ENCODE measurements at places on chromosomes 16 and 17.
A peak's percentile ranks its signal among the peaks of the same experiment; 100 is the strongest.

GRCh38 chr16:17023606-17024005 lies 447.2 kb downstream of the XYLT1 start:
- DNase-seq = no peak

GRCh38 chr17:63978272-63979200 lies 5.8 kb upstream of the SCN4A start:
- no peak for DNase-seq

DNA sequence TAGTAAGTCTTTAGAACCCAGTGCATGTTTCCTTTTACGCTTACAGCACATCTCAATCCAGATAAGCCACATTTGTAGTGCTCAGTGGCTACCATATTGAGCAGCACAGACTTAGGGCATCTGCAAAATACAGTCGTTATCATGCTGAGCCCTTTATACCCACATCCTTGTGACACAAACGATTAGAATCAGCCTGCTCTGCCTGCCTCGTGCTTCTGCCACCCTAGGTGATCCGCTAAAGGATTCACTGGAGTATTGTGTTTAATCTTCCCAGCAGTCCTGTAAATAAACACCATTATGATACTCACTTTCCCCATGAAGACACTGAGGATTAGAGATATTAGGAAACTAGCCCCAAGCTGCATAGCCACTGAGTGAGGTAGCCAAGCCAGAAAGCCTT lies 51.3 kb upstream of the FA2H start:
- DNase-seq = no peak

DNA sequence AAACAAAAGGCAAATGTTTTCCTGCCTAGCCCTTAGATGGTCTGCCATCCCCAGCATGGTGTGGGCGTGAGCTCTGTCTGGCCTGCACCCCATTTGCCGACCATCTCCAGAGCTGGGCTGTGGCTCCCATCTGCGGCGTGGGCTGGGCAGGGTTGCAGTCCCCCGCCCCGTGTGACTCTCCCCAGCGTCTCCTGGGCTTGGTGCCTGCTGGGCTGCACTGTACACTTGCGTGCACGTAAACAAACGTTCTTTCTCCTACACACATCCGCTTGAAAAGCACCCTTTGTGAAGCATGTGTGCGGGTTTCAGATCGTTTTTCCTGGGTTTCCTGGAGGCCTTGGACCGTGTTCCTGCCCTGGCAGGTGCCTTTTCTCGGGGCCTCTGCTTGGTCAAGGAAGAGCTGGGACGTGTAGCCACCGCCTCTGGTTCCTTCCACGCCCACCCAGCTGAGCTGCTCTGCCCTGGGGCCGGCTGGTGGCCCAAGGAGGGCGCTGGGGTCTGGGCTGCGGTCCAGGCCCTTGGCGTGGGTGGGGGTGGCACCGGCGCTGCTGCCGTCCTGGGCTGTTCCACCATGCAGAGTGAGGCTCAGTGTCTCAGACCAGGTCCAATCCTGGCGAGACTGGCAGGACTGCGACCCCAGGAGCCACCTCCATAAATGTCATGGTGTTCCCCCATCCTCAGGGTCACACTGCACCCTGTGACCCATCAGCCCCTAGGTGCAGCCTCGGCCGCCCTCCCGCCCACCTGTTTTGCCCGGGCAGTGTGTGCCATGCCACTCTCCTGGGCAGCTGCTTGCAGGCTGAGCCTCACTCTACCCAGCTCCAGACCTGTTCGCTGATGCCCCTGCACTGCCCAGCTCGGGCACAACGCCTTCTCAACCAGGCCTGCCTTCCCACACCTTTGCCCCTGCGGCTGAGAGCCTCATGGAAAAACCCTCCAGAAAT lies 9.9 kb upstream of the BAIAP3 start:
- DNase-seq = no peak

- no peak for DNase-seq
Measured at GRCh38 chr16:24906901-24907300, 61.1 kb downstream of the SLC5A11 start.

DNA sequence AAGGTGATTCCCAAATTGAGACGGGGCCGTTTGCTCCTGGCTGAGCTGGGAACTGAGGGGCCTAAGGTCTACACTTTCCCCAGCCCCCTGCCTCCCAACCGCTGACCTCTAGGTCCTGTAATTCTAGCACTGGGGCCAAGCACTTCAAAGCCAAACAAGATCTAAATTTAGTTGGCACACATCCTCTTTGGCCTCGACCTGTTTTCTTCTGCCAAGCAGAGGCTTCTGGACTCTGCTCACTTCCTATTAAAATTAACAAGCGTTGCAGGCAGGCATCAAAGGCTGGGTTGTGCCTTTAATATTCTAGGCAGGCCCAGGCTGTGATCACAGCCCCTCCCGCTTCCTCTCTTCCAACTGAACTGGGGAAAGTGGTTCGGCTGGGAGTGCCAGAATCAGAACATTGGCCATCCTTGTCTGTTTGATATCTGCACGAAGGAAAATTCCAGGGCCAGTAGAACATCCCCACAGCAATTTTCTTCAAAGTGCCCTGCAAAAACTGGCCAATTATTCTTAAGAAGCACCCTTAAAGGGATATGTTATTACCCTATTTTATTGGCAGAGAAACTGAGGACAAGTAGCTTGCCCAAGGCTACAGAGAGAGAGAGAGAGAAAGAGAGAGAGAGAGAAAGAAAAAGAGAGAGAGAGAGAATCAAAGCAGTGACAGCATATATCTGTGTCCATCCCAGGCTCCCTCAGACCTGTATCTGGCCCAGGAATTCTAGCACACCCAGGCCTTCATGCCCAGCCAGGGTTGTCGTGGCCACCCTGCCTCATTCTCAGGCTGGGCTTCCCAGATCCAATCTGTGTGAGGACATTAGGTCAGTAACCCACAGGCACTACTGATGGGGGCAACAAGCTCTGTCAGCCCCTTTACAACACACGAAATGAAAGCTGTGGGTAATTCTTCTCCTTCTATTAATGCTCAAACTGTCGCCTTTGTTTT lies 12.8 kb upstream of the MT4 start:
- peak; percentile 42 for DNase-seq

GRCh38 chr16:15607700-15608396 lies 35.1 kb downstream of the MARF1 start:
- peak; percentile 92 for DNase-seq

- no peak for DNase-seq
Measured at GRCh38 chr17:58059141-58059540, 24.1 kb upstream of the DYNLL2 start.

DNA sequence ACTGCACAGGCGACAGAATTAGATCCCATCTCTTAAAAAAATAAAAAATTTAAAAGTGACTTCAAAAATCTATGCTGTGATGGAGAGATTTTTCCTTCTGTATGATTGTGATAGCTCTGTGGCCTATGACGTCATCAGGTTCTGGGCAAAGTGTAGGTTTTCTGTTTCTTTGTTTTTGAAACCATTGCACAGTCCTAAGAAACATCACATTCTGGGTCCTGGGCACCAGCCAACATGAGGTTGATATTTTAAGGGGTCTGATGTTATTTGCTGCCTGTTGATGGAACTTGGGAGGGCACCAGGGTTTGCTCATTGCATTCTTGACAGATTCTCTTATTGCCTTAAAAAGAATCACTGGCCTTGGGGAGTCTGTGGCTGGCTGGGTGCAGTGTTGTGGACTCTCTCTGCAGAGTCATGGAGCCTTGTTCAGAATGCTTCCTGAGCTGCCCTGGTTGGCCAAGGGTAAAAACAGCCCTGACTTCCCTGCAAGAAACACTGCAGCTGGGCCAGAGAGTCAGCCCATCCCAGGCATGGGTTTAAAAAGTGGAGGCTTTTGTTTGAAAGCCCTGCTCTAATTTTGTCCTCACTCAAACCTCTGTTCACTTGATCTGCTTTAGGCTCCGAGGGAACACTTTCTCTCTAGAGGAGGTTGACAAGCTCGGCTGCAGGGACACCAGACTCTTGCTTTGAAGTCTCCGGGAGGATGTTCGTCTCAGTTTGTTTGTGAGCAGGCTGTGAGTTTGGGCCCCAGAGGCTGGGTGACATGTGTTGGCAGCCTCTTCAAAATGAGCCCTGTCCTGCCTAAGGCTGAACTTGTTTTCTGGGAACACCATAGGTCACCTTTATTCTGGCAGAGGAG lies 10.5 kb upstream of the CYLD start:
- peak; percentile 37 for DNase-seq

DNA sequence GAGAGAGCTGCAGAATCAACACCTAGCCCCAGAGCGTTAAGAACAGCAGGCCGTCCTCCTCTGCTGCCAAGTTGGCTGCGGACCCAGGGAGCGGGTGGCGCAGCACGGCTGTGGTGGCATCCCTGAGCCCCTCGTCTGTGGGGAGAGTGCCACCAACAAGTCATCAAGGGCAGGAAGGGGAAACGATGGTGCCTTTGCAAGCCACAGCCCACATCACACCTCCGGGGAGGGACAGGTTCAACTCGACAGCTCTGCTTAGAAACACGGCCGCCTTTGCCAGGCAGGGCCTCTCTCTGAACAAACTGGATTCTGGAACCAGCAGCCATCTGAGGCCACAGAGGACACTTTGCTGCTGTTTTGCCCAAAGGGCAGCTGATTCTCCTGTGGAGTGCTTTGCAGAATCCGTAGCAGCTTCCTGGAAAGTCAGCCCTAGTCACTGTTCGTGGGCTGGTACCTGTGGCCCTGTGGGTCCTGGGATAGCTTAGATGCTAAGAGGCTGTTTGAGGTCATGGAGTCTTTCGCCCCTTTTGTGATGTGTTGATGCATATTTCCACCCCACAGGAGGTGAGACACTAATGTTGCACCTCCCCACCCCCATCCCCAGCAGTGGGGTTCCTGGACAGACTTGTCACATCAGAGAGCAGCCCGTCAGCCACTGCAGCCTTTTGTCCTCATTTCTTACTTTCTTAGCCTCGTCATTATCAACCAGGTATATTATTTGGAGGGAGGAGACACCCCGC lies 270.6 kb downstream of the CPPED1 start:
- DNase-seq = no peak
